ENCODE measurements at places on chromosomes 3 and 15. TPM values are rescaled to one million over a fixed set of nuclear protein-coding genes. Genes with fewer than 3 reads are reported as not detected.
A peak's percentile ranks its signal among the peaks of the same experiment; 100 is the strongest.

GRCh38 chr3:134709561-134710312 is 58.9 kb upstream of the KY start:
- no peak for DNase-seq

GRCh38 chr3:186790261-186790981 is 7.0 kb downstream of the EIF4A2 start:
- no peak for DNase-seq

DNA sequence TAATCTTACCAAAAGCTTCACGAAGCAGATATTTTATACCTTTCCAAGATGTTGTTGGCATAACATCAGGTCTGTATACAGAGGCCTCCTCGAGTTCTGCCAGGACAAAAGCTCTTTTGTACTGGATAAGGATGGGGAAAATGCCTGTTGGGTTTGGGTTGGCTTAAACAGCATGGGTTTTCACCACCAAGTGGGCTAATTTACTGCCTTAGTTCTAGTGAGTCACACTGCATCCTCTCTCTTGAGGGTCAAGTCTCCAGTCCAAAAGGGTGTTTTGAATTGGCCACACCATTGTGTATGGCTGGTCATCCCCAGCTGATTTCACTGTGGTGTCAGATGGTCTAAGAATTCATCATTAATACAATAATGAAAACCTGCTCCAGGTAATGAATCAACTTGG is 26.1 kb upstream of the BHLHE40 start:
- no peak for DNase-seq

DNA sequence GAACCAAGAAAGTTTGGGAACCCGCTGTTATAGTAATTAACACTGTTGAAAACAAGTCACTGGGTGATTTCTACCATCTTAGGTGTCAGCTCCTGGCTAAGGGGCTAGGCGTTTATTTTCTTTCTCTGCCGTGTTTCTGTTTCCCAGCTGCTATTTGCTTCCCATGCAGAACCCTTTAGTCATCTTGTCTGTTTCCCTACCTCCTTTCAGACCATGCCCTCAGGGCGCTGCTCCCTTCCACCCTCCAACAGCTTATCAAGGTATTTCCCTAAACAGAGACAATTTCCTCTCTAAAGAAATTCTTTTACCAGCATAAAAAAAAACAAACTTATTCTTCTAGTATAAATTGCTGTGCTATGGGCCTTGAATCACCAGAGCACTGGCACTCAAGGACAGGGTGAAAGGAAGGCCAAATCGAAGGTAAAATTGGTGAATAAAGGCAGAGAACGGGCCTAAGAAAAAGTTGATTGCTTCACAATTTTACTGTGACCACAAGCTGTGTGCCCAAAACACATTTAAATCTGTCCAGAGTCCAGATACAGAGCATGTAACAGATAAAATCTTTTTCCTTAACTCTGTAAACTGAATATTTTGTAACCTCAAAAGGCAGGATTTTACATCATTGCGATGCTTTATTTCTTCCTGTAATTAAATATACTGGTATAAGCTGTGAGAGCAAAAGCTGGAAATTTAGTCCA is 319.2 kb downstream of the ZNF621 start:
- no peak for DNase-seq

DNA sequence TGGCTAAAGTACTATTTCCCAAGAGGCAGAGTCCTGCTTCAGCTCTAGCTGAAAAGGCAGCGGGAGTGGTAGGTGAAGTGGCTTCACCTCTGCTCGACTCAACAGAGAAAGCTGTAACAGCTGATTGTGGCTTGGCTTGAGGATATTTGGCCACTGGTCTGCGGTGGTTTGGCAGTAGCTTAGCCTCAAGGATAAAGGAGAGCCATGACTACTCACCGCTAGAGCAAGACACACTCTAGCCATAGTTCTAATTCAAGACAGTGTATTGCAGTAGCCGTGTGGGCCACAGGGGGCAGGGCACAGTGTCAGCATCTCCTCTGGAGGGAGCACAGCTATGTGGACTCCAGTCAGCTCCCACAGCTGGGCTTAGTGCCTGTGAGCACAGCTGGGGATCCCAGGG is 23.5 kb downstream of the TPRG1 start:
- DNase-seq, result no peak

DNA sequence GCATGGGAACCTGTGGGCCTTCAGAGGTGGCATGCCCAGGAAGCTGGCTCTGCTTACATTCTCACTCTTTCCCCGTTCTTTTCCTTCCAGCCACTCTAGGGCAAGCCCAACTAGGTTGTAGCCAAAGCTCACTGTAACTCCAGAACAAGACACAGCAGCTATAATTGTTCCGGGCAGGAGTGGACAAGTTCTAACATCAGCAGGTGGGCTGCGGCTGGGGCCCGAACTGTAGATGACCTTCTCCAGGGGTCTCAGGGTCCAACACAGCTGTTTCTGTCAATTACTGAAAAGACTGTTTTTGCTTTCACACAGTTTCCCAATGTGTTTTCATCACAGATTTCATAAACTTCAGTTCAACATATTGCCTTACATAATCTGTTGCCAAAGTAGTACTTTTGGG is 11.5 kb downstream of the RASGRP1 start:
- no peak for DNase-seq

DNA sequence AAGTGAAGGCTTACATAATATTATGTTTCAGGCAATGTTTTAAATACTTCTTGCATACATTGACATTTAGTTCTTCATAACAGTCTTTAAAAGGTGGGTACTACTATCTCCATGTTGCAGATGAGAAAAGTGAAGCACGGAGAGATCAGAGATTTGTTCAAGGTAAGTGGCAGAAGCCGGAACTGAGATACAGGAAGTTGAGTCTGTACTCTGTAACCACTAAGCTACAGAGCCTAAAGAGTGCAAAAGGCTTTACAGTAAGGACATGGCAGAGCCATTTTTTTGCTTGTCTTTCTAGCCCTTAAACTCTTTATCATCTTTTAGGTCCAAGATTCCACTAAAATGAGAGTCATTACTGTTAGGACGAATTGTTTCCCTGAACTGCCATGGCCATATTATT is 186.5 kb upstream of the PEX5L start:
- no peak for DNase-seq

DNA sequence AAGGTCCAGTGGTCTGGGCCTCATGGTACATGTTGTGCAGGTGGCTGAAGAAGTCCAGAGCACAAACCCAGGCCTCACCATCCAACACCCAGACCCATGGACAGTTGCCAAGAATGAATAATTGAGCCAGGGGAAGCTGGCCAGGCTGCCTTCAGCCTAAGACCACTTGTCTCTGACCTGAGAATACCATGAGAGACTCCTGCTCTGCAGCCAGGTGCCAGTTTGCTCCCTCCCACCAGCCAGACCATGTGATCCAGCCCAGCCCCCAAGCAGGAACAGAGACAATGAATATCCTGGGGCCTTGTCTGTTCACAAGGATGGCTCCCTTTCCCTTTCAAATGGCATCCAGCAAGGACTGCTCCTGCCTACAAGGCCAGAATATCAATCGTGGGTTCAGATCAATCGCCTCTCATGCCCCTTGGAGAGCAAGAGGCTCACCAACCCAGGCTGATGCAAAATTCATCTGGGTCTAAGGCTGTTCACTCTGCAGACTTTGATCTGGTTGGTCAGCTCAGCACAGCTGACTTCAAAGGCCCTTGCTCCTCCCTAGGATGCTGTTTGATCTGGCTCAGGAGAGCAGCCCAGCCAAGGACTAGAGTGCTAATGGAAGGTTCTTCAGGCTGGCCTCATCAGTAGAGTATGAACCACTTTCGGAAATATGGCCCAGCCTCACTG is 13.4 kb downstream of the TRAIP start:
- DNase-seq, result no peak

GRCh38 chr3:151174351-151174750 is 28.7 kb downstream of the GPR171 start:
- DNase-seq, result no peak

DNA sequence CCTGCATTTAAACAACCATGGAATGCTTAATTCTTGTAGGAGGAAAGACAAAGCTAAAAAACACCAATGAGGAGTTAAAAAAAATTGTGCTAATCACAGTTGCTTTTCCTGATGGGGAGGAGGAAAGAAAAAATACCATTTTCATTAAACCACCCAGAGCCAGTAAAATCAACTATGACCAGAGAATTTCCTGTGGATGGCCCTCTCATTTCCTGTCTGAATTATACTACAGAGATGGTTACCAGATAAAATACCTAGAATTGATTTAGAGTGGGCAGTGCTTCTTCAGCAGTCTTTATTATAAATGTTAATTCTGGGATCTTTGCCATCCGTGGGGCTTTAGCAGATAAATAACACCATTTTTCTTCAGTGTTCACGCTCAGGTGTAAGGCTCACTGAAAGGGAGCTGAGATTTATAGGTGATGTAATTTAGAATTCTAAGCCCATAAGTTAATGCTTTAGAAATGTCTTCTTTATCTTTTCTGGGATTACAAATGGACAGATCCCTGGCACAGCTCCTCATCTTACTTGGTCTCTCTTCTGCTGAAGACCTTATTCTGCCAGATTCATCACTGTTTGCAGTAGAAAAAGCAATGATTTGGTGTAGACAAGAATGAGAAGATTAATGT is 37.9 kb downstream of the RETNLB start:
- no peak for DNase-seq

- no peak for DNase-seq
Observed at GRCh38 chr3:6726811-6727210, 134.1 kb upstream of the GRM7 start.

DNA sequence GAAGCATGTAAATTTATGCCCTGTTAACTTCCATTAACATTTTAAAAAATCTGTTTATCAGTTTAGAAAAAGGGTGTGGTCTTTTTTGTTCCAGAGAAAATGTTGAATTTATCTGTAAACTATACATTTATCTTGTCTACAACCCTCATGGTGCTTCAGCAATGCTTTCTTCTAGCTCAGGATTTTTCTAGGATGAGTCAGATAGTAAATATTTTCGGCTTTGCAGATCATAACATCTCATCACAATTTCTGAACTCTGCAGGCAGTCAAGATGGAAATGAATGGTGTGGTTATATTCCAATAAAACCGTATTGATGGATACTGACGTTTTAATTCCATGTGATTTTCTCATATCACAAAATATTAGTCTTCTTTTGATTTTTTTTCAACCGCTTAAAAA is 70.5 kb upstream of the FOXB1 start:
- no peak for DNase-seq

- DNase-seq, result peak; percentile 56
Observed at GRCh38 chr3:139280027-139280671, 63.7 kb upstream of the MRPS22 start.

DNA sequence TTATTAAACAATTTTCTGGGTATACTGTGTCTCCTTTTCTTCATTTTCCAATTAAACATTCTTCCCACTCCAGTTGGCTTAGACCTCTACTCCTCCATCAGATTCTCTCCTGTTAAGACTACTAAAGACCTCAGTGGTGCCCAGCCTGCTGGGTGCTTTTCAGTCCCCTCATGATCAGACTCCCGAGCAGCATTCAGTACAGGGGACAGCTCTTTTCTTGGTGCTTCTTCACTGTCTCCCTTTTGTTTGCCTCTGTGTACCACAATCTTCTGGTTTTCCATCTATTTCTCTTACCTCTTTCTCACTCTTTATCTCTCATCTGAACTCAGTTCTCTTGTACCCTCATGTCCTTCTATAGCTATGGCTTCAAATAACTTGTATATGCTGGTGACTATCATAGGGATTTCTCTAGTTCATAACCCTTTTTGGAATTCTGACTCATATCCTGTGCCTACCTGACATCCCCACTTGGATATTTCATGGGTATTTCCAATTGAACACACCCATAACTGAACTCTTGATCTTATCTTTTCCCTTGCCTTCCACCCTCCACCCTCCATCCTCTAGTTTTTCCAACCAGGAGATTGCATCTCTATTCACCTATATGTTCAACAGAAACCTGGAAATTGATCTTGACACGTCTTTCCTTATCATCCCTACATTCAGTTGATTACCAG is 55.6 kb upstream of the ABHD10 start:
- no peak for DNase-seq

- no peak for DNase-seq
Observed at GRCh38 chr3:99128235-99128634, 226.7 kb upstream of the DCBLD2 start.

GRCh38 chr3:138199851-138200250 is 12.8 kb downstream of the ARMC8 start:
- DNase-seq, result no peak

GRCh38 chr3:131326307-131326706 is 55.3 kb upstream of the NUDT16 start:
- no peak for DNase-seq

DNA sequence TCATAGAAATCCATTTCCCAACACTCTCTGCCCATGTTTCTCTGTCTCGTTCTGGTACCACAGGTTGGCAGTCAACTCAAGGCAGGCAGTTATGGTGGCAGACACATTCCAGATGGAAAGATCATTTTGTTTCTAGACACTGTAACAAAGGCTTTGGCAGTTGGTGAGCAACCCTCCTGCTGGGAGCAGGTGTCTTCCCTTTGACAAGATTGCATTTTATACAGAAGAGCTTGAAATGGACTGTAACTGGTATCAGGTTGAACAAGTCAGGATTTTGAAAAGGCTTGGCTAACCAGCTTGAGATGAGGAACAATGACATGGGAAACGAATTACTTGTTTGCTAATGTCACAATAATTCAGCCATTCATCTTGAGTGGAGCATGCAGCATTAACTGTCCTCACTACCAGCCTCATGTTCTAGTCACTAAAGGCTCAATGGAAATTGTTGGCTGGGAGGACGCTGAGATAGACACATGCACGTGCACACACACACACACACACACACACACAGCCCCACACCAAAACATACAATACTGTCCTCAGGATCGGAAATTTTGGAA is 170.0 kb downstream of the SEMA6D start:
- DNase-seq, result no peak

DNA sequence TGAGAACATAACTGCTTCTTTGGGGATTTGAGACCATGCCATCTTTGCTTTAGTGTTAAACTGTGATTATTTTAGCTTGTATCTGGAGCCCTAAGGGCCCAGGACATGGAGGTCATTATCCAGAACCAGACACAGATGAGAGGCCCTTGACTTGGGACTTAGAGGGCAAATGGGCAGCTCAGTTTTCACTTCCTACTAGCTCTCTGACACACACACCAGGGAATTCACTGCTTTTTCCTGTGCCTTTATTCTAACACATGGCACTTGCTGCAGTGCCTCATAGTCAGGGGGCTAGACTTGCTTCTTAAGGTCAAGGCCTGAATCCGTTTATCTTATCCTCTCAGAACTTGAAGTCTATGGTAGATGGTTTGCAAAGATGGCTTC is 33.3 kb downstream of the AMOTL2 start:
- no peak for DNase-seq

- no peak for DNase-seq
Observed at GRCh38 chr3:65871305-65872141, 167.2 kb downstream of the MAGI1 start.

- DNase-seq, result no peak
Observed at GRCh38 chr15:32991619-32992111, 202.8 kb downstream of the FMN1 start.

- no peak for DNase-seq
Observed at GRCh38 chr3:77553240-77553639, 513.3 kb downstream of the ROBO2 start.

- DNase-seq, result no peak
Observed at GRCh38 chr3:156751461-156752025, 74.6 kb upstream of the LEKR1 start.

NBEAL2 gene
- 14.2 TPM for total RNA-seq

GPR176 gene
- 2.7 TPM for total RNA-seq

TLE3 gene
- 32.6 TPM for total RNA-seq

SPRED1 gene
- 12.7 TPM for total RNA-seq

TBC1D5 gene
- total RNA-seq, result 25.9 TPM

EFHB gene
- total RNA-seq, result 0.59 TPM

PLA1A gene
- 2.0 TPM for total RNA-seq

RFTN1 gene
- 26.5 TPM for total RNA-seq

CCDC54 gene
- total RNA-seq, result not detected

GUCA1C gene
- 0.81 TPM for total RNA-seq

PAQR9 gene
- total RNA-seq, result 10.7 TPM

GATM gene
- total RNA-seq, result 40.0 TPM

MUC20 gene
- 6.5 TPM for total RNA-seq

SAMMSON gene
- 0.27 TPM for total RNA-seq
